Left hindlimb (tissue), 1 donor: ENCODE measurements at places on chromosomes 12 and 14.
A peak's percentile ranks its signal among the peaks of the same experiment; 100 is the strongest.

- no peak for DNase-seq
Measured at GRCh38 chr14:74615735-74616134, 3.7 kb upstream of the LTBP2 start.

DNA sequence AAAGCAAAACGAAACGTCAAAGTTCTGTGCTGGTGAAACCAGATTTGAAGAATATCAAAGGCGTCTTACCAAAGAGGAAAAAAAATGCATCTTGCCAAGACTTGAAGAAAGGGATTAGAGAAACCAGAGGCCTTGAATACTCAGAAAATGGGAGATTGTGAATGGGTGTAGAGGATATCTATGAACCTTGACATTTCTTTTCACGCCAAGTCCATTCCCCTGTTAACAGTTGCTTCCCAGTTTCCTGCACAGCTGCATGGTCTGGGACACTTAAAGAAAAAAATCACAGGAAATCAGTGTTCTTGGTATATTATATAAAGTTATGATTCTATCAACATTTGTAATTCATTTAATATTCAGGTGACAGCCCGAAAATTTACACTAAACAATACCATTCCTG lies 1.4 kb upstream of the GTF2A1 start:
- DNase-seq: no peak

DNA sequence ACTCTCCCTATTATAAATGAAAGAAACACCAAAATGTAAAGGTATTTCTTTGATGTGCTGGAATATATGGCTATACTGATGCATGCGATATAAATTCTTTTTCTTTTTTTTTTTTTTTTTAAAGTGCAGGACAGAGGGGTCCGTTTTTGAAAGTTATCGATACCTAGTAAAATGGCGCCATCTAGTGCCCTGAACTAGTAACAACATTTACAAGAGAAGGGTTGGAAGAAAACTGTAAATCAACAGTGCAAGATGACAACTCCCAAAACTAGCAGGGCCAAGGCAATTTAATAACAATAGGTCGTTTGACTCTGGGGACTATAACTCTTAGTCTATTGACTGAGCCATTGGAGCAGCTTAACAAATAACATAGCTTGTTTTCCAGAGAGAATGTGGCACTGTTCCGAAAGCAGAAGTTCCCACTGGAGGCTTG lies 137.7 kb downstream of the SPTSSA start:
- DNase-seq: no peak

GRCh38 chr12:76250256-76250655 lies 98.0 kb downstream of the BBS10 start:
- DNase-seq: no peak

GRCh38 chr12:116708826-116709756 lies 28.8 kb downstream of the SPRING1 start:
- DNase-seq: peak; percentile 71

DNA sequence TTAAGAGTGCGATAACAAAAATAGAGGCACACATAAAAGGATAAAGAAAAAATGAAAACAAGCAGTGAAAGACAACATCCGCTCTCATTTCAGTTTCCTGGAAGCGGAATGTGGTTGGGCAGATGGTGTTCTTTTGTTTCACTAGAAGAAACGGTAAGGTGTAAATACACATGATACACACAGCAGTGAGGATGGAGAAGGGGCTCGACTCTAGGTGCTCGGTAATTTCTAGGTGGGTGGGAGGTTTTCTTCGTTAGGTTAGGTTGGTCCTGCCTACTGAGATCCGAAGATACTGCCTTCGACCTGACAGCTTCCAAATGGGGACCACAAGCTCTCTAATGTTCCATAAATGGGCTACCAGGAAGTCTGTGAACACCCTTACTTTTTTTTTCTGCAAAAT lies 1082.5 kb downstream of the BCL11B start:
- no peak for DNase-seq

GRCh38 chr12:28936221-28936620 lies 212.9 kb upstream of the FAR2 start:
- DNase-seq: no peak

DNA sequence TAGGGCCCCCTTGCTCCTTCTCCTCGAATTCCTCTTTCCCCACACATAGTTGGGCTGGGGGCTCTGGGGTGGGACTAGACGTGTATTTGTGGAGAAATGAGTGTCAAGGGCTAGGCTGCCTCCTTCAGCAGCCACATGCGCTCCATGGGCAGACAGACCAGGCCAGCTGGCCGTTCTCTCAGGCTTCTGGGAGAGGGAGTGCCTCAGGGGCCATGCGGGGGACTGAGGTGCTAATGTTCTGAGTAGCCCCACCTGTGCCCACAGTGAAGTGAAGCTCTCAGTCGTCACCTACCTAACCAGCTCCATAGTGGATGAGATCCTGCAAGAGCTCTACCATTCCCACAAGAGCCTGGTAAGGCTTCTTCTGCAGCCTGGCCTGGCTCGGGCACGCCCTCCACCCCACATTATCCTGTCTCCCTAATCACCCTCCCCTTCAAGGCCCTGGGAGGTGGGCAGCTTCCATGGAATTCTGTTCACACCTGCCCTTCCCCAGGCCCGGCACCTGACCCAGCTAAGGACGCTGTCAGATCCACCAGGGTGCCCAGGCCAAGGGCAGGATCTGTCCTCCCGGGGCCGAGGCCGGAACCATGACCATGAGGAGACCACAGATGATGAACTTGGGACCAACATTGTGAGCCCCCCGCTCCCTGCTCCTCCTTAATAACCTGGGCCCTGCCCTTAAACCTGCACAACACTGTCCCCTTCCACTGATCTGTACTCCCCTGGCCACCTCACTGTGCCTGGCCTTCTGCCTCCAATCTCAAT lies 9.0 kb upstream of the CPNE6 start:
- no peak for DNase-seq

GRCh38 chr12:1819571-1819970 lies 794 bp upstream of the LRTM2 start:
- no peak for DNase-seq

GRCh38 chr14:76929927-76930326 lies 98.6 kb downstream of the IRF2BPL start:
- no peak for DNase-seq
